ENCODE measurements at places on chromosomes 7 and 10. TPM values are rescaled to one million over a fixed set of nuclear protein-coding genes. Genes with fewer than 3 reads are reported as not detected.

DNA sequence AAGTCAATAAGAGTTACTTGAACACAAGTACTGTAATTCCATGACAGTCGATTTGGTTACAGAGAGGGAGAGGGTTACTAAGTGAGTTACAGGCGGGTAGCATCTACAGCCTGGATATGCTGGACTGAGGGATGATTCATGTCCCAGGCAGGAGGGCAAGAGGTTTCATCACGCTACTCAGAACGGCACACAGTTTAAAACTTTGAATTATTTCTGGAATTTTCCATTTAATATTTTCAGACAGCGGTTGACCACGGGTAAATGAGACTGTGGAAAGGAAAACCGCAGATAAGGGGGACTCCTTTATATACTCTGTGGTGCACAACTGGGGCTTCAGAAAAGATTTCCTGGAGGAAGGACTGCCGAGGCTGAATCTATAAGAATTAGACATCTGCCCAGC lies 25.7 kb upstream of the LRRC4 start:
- DNase-seq: no peak

GRCh38 chr10:84321902-84322301 lies 6.5 kb upstream of the CCSER2 start:
- DNase-seq: no peak

DNA sequence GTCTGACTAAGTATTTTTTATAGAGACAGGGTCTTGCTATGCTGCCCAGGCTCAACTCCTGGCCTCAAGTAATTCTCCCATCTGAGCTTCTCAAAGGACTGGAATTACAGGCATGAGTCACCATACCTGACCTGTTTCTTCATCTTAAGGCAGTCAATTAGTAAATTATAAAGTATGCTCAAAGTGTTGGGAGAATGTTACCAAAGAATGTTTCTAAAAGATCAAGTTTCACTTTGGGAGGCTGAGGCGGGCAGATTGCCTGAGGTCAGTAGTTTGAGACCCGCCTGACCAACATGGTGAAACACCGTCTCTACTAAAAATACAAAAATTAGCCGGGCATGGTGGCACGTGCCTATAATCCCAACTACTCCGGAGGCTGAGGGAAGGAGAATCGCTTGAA lies 117.0 kb downstream of the ALOX5 start:
- DNase-seq: no peak

DNA sequence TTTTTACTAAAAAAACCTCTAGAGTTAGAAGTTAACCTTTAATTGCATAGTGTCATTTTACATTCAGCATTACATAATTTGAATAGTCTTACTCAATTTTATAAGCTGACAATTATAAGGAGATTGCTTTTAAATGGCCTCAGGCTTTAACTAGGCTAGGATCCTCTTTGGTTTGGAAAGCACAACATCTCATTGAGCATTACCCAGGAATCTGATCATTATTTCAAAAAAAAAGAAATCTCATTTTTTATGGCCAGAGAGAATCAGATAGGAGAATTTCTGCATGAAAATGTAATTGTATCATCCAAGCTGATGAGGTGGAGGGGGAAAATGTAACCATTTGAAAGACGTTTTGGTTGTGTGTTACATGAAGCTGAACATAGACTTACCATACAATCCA lies 324.9 kb upstream of the POT1 start:
- DNase-seq: no peak

- no peak for DNase-seq
Measured at GRCh38 chr7:91212582-91212981, 51.7 kb upstream of the FZD1 start.

GRCh38 chr10:102796407-102797176 lies 40.6 kb downstream of the CYP17A1 start:
- peak; percentile 95 for DNase-seq

- DNase-seq: no peak
Measured at GRCh38 chr7:96380111-96380512, 58.2 kb upstream of the SLC25A13 start.

GRCh38 chr10:12784646-12785045 lies 216.9 kb downstream of the CCDC3 start:
- DNase-seq: no peak

DNA sequence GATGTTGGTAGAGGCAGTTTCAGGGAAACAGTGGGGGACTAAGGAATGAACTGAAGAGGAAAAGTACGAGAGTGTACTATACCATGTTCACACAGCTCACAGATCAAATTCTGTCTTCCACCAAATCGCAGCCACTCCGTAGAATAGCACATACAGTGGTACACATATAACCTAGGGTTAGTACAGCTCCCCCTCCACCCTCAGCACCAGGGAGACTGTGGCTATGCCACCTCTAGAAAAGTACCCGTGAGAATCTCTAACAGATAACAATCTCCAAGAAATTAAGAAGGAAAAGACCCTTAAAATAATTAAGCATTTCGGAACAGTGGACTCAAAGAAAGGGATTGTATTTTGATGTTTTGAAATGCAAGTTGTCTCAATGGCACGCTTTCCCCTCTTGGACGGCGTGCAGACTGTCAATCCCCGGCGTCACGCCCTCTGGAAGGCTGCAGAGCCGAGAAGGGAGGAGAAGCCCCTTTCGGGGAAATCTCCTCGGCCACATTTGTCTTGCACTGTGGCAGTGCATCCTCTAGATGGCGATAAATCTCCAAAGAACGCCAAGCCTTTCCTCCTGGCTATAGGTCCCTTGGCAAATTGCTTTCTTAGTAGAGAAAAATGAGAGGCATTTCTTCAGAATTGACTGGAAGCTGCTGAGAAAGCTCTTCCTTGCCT lies 345.0 kb downstream of the REEP3 start:
- DNase-seq: no peak

DNA sequence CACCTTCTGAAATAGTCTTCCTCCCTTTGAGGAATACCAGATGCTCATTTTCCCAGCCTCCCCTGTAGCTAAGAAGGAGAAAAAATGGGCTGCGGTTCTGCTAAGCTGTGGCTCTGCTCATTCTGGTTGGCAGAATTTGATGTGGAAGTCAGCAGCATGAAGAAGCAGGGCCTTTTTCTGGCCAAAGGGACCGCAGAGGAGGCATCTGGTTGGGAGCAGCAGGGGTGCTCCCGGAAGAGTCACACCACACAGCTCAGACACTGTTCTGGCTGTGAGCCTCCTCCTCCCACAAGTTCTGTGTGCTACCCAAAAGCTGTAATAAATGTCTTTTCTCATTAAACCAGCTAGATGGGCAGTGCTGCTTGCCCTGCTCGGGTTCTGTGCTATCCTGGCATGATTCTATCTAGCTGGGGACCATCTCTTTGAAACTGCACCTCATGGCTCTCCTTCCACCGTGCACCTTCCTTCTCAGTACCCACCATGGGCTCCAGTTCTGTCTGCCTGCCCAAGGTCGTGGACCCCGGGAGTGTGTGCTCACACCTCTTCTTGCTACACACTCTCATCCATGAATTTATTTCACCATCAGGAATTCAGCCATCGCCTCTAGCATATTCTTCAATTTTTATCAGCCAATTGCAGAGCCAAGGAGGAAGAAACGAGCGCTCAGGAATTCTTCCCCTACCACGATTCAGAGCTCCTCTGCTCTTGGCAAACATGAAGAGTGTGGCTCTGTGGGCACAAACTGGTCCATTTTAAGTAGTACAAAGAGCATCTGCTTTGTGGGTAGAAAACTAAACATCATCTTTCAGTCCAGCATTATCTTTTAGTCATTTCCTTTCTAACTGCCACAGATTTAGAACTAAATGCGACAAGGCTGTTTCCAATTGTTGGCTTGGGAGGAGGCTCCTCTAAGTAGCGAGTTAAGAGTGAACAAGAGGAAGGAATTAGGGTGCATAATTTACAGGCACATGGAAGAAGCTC lies 76.9 kb downstream of the FAM171A1 start:
- DNase-seq: no peak

DNA sequence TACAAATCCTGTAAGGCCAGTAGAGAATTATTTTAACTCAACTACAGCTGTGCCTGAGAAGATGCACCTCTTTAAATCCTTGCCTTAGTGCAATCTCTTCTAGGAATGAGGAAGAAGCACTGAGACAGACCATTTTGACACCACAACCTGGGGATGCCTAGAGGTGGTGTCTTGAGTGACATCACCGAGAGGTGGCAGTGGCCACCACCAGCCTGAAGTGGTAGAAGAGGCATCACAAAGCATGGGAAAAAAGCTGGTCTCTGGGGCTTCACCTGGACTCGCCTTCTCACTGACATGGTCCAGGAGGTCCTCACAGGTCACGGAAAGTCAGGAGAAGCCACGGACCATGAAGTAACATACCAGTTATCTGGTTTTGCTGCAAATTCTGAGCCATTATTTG lies 99.2 kb upstream of the PDLIM1 start:
- no peak for DNase-seq

GRCh38 chr7:887488-887820 lies 11.1 kb downstream of the GET4 start:
- DNase-seq: peak; percentile 60

- DNase-seq: no peak
Measured at GRCh38 chr10:7199152-7199760, 211.6 kb downstream of the SFMBT2 start.

DNA sequence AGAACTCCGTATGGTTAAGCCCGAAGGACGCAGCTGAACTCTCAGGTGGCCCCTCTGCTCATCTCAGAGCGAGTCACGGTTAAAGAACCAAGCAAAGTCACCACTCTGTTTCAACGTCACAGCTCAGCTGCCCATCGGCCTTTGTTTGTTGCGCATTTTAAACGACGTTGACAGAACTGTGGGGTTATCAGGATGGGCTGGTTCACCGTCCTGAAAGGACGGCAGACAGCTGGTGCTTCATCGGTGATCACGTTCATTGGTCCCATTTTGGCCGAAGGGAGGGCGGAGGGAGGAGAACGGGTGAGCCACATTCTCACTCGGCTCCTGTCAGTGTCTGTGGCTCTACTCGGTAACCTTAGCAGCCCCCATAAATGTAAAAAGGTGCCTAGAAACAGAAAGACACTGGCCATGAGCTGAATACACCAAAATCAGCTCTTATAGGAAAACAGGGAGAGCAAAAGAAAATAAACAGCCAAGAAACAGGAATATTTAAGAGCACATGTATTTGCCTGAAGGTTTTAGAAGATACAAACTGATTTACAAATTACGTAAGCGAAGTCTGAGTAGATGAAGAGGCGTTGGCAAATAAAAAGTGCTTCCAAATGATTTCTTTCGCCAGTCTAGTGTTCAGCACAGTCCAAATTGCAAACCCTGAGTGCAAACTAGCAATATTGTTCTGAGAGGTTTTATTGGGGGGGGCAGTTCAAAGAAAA lies 8.4 kb downstream of the PRKAG2 start:
- DNase-seq: no peak

DNA sequence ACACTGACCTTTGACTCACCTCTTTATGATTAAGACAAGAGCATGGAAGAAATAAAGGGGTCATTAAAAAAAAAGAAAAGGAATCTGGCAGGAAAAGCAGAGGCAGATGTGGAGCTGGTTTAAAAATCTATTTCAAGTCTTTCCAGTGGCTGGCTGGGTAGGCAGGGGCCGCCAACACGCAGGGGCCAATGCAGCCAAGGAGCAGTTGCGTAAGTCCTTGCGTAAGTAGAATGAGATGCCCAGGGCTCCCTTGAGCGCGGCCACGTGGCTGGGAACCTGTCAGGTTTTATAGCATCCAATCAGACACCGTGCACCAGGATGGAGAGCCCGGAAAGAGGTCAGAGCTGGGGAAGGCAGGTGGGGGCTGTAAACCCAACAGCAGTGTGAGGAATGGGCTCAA lies 123.8 kb upstream of the INSYN2A start:
- no peak for DNase-seq

- no peak for DNase-seq
Measured at GRCh38 chr7:39721919-39722597, 98.7 kb downstream of the RALA start.

- no peak for DNase-seq
Measured at GRCh38 chr7:16826060-16826459, 21.3 kb upstream of the AGR2 start.

DNA sequence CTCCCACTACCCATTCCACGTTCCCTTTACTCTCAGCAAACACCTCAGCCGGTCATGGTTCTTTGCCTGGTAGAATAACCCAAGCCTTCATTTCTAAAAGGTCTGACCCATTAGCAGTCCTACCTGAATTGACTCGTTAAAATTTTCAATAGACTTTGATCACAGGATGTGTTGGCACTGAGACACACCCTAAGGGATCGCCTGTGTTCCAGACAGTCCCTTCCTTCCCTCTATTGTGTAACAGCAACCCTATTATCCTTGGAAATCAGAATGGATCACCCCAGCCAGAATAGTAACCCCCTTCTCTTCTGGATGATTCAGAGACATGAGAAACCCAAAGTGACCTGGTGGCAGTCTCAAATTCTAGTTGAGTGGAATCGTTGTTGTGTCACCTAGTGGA lies 20.4 kb upstream of the FAM171A1 start:
- DNase-seq: no peak

GRCh38 chr10:56585447-56586171 lies 224.6 kb upstream of the ZWINT start:
- DNase-seq: no peak

- peak; percentile 93 for DNase-seq
Measured at GRCh38 chr7:36283711-36284130, 105.9 kb upstream of the ANLN start.

DNA sequence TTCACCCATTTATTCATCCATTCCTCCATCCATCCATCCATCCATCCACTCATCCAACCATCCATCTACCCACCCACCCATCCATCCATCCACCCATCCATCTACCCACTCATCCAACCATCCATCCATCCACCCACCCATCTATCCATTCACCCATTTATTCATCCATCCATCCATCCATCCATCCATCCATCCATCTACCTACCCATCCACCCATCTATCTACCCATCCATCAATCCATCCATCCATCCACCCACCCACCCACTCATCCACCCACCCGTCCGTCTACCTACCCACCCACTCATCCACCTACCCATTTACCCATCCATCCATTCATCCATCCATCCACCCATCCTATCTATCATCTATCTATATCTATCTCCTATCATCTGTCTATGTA lies 169.4 kb upstream of the SHH start:
- no peak for DNase-seq

GRCh38 chr7:74379938-74380337 lies 73.8 kb upstream of the GTF2IRD1 start:
- no peak for DNase-seq

DNA sequence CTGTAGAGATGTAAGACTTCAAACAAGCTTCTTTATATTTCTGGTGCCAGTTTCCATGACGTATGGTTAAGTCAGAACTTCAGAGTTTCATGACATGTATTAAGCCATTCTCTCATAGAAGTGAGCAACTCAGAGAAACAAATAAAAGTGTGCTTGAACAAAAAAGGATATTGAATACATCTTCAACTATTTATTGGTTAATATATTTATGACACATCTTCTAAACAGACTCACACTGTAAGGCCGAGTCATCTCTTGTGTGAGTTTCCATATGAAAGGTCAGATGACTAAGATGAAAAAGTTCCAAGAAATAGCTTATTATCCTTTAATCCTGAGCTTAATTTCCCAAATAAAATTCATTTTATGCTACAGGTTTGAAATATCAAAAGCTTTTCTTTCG lies 105.5 kb upstream of the CSTF2T start:
- DNase-seq: no peak

ADAM22 gene
- total RNA-seq: 1.2 TPM

OR2A14 gene
- total RNA-seq: not detected

PSD gene
- total RNA-seq: 0.49 TPM

BTRC gene
- 30.9 TPM for total RNA-seq

GBX1 gene
- 2.4 TPM for total RNA-seq

LRRC72 gene
- total RNA-seq: not detected

DYDC2 gene
- total RNA-seq: not detected

ZFAND4 gene
- total RNA-seq: 11.4 TPM
